ENCODE measurements at places on chromosomes 1 and 21. TPM values are rescaled to one million over a fixed set of nuclear protein-coding genes. Genes with fewer than 3 reads are reported as not detected.

DNA sequence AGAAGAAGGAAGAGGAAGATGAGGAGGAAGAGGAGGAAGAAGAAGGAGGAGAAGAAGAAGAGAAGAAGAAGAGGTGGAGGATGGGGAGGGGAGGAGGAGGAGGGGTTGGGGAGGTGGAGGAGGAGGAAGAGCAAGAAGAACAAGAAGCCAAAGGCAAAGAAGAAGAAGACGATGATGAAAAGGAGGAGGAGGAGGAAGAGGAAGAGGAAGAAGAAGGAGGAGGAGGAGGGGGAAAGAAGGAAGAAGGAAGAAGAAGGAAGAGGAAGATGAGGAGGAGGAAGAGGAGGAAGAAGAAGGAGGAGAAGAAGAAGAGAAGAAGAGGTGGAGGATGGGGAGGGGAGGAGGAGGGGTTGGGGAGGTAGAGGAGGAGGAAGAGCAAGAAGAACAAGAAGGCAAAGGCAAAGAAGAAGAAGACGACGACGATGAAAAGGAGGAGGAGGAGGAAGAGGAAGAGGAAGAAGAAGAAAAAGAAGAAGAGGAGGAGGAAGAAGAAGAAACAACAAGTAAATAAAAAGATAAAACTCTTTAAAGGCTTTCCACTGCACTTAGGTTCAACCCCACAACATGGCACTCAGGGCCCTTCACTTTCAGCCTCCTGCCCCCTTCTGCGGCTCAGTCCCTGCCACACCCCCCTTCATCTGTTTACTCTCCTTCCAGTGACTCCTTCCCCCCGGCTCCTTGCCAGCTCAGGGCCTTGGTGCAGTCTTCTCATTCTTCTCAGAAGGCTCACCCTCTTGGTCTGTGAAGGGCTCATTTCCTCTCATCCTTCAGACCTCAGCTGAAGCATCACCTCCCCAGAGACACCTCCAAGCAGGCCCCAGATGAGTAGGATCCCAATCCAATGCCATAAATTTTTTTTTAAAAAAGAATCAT, 114.0 kb downstream of the KCNN3 start:
- no peaks in the 10 kb centered on the region for H3K27me3 ChIP-seq
- H3K36me3 ChIP-seq = no peaks in the 10 kb centered on the region
- no peak overlapping the region for H3K27ac ChIP-seq
- peaks cover 19% of the 10 kb centered on the region for H3K4me1 ChIP-seq
- H3K4me3 ChIP-seq = no peak overlapping the region

GRCh38 chr1:114725230-114725629, 8.7 kb upstream of the NRAS start:
- H3K27ac ChIP-seq = no peak overlapping the region
- peaks cover 98% of the 10 kb centered on the region for H3K36me3 ChIP-seq
- H3K27me3 ChIP-seq = no peaks in the 10 kb centered on the region
- no peak for DNase-seq
- H3K4me1 ChIP-seq = no peaks in the 10 kb centered on the region

The CASQ2 gene
- not detected for total RNA-seq

The CFHR4 gene
- total RNA-seq = not detected

The TSPAN2 gene
- 5.0 TPM for total RNA-seq

The SGIP1 gene
- total RNA-seq = not detected
